ENCODE measurements at places on chromosomes 2 and 18.

GRCh38 chr2:127129937-127130336, 23.0 kb upstream of the BIN1 start:
- DNase-seq, result no peak

DNA sequence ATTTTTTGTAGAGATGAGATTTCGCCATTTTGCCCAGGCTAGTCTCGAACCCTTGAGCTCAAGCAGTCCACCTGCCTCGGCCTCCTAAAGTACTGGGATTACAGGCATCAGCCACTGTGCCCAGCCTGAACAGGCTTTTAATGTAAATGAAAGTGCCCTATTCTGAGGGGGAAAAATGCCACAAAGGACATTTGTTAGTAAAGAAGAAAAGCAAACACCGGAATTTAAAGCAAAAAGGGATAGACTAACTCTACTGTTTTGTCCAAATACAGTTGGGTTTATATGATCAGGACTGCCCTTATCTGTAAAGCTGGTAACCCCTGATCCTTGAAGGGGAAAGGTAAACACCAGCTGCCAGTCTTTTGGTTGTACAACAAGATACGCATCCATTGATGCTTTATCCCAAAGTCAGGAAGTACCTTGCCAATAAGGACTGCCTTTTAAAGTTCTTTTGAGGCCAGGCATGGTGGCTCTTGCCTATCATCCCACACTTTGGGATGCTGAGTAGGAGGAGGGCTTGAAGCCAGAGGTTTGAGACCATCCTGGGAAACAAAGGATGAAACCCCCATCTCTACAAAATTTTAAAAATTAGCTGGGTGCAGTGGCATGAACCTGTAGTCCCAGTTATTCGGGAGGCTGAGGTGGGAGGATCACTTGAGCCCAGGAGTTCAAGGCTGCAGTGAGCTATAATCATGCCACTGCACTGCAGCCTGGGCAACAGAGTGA, 13.1 kb downstream of the CLEC4F start:
- no peak for DNase-seq

GRCh38 chr18:61589053-61589723, 256.0 kb downstream of the CDH20 start:
- no peak for DNase-seq

- DNase-seq, result no peak
These were observed 25.0 kb downstream of the CYBRD1 start for GRCh38 chr2:171547256-171547655.

DNA sequence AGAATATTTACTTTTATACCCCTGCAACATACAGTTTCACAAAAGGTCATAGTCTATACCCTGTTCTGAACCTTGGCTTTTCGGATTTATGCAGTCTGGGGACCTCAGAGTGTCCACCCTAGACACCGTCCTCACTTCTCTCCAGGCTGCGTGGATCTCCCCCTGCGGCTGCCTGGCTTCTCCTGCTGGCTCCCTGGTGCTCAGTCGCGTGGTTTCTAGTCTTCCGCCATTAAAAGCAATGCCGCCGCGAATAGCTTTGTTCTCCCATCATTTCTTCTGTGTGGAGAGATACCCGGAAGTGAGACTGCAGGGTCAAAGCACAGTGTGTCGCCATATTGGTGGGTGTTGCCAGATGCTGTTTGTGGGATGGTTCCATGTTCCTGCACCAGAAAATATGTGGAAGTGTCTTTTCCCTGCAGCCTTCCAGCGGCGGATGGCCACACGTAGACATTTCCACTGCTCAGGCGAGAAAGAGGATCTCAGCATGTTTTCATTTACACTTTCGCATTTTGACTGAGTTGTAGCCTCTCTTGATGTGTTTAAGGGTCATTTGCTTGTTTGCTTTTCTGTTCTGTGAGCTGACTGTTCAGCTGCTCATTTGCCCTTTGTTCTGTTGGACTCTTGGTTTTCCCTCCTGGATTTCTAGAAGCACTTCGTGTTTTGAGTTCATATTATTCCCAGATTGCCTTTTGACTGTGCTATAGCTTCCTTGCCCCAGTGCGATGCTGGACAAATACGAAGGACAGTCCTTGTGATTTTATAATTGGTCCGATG, 22.9 kb upstream of the ASB1 start:
- DNase-seq, result no peak

DNA sequence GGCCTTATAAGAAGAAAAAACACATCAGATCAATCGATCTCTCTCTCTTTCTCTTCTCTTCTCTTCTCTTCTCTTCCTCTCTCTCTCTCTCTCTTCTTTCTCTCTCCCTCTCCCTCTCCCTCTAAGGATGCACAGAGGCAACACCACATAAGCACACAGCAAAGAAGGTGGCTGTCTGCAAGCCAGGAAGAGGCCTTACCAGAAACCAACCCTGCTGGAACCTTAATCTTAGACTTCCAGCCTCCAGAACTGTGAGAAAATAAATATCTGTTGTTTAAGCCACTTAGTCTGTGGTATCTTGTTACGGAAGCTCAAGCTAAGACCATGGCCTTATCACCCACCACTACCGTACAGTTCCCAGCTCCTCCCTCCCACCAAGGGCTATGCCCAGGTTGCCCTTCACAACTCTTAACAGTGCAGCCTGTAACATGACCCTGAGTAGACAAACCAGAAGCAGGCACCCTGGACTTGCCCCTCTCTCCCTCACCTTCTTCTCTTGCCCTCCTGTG, 25.2 kb upstream of the TMEM237 start:
- no peak for DNase-seq

DNA sequence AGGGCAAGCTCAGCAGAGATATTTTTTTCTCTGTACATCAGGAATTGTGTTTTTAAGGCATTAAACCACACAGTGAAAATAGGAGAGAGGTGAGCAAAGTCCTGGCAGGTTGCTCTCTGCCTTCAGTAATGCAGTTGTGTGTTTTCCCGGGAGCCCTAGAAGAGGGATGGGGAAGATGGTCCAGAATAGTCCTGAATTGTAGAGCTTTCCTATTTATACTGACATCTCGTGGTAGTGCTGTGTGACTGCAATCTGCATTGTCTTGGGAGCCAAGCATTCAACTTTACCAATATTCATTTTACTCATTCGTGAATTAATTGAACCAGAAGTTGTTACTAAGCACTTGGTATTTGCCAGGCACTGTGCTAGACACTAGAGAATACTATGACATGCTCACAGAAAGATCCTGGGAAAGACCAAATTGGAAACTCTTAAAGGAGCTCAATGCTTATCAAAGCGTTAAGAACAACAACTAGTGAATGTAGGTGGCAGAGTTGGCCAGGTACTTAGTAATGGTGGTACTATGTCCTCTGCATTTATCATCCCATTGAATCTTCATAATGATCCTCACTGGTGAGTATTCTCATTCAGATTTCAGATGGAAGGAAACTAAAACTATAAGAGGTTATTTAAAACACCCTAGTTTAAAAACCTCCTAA, 214.6 kb downstream of the TRIB2 start:
- DNase-seq, result no peak

- DNase-seq, result no peak
These were observed 42.0 kb downstream of the CROCC2 start for GRCh38 chr2:240948086-240948485.

GRCh38 chr2:219072741-219073250, 12.1 kb upstream of the IHH start:
- no peak for DNase-seq

DNA sequence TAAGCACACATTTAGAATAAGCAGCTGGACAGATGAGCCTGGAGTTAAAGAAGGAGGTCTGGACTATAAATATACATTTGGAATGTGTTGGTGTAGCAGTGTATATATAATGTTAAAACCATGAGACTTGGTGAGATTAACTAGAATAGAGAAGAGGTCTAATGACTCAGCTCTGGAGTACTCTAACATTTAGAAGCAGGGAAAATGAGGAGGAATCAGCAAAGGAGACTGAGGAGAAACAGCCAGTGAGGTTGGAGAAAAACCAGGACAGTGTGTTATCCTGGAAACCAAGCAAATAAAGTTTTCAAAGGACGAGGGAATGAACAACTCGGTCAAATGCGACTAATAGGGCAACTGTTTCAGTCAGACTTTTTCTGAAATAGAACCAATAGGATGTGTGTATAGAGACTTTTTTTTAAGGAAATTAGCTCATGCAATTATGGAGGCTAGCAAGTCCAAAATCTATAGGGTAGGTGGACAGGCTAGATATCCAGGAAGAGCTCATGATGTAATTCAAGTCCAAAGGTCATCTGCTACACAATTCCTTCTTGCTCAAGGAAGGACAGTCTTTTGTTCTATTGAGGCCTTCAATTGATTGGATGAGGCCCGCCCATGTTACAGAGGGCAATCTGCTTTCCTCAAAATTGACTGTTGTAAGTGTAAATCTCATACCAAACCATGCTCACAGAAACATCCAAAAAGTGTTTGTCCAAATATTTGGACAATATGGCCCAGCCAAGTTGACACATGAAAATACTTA, 10.8 kb upstream of the SESTD1 start:
- no peak for DNase-seq

- DNase-seq, result no peak
These were observed 248.0 kb downstream of the TMEM182 start for GRCh38 chr2:103009871-103010270.

DNA sequence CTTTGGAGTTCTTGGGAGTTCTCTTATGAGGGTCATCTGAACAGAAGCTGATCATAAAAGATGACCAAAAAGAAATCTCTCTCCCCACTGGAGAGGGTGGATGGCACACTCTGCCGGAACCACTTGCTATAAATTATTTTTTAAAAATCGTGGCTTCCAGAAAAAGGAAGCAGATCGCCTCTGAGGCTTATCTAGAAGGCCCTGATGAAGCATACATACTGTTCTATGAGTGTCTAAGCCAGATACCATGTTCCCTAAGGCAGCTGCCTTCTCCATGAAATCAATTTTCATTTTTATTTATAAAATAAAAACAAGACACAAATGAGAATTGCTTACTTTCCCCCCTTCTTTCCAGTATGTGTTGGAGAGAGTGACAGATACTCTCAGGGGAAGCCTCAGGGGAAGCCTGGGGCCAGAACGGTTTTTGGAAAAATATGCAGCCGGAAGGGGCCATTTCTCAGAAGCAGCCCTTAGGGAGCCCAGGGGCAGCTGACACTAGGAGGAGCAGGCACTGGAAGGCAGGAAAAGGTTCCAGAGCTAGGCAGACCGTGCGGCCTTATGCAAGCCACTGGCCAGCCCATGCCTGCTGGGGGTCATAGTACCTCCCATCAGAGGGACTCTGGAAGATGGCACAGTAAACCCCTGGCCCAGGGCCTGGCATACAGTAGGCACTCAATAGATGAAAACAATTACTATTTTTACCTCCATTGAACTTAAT, 130.6 kb downstream of the CABLES1 start:
- DNase-seq, result no peak

GRCh38 chr2:26691161-26691560, 1.4 kb upstream of the KCNK3 start:
- DNase-seq, result no peak

DNA sequence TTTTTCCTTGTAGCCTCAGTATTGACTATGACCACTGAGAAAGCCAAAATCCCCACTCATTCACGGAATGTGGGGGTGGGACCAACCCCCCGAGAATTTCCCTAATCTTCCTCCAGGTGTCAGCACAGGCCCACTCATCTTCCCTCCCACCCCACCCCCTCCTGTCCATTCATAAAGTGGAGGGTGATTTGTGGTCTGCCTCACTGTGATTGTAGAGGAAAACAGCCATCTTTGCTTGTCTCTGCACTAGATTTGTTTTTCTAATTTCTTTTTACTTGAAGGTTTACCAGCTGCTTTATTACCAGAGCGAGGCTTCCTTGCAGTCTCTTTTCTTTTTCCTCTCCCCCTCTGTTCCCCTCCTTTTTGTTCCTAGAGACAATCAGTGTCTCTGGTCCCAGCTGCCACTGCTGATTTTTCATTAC, 171.8 kb downstream of the ICOS start:
- no peak for DNase-seq

GRCh38 chr2:176115883-176116813, at the start of gene HOXD10:
Gene HOXD10 (plus strand): TSS chr2:176116778. CDS start chr2:176116834, 56 bp downstream.
- no peak for DNase-seq

- DNase-seq, result no peak
These were observed 70.6 kb downstream of the NRP2 start for GRCh38 chr2:205752924-205753323.

DNA sequence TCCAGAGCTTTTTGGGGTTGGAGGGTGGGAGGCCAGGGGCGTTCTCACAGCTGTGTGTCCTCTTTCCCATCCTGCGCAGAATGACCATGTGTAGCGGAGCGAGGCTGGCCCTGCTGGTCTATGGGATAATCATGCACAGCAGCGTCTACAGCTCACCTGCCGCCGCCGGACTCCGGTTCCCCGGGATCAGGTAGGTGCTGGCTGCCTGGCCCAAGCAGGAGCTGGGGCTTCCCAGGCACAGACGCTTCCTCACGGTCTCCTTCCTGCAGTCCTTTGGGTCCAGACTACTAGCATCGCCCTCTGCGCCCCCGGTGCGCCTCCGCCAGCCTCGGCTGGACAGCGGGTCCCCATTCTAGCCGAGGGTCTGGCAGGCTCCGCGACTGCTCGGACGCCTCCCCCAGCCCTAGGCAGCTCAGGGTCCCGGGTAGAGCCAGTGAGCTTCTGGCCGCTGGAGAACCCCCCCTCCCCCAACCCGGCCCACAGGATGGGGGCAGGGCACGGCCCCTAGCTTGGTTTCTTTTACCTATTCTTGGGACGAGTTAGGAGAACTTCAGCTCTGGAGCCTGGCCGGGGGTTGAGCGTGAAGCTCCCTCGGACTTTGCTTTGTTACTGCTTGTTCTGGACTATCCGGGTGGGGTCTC, 756 bp downstream of the ADCYAP1 start:
- DNase-seq, result no peak

GRCh38 chr2:124281541-124281940, 256.5 kb downstream of the CNTNAP5 start:
- no peak for DNase-seq

- no peak for DNase-seq
These were observed 31.5 kb upstream of the SLC4A10 start for GRCh38 chr2:161592713-161593112.

GRCh38 chr2:42474765-42475454, 18.9 kb downstream of the KCNG3 start:
- DNase-seq, result no peak

DNA sequence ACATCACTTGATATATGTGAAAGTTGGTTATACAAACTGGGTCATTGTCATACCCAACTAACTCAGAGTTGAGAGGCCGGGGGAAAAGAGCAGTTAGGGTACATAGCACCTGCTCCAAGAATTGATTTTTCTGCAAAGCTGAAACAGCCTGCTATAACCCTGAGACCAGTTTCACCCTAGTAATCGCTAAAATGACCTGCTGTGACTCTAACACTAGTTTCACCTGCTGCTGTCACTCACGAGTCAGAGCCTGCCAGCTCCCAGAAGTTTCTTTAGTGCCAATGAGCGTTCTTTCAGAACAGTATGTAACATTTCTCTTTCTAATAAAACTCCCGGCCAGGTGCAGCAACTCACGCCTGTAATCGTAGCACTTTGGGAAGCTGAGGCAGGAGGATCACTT, 28.0 kb downstream of the SRSF7 start:
- DNase-seq, result no peak

GRCh38 chr2:47561906-47562305, 158.9 kb downstream of the MSH2 start:
- DNase-seq, result no peak

DNA sequence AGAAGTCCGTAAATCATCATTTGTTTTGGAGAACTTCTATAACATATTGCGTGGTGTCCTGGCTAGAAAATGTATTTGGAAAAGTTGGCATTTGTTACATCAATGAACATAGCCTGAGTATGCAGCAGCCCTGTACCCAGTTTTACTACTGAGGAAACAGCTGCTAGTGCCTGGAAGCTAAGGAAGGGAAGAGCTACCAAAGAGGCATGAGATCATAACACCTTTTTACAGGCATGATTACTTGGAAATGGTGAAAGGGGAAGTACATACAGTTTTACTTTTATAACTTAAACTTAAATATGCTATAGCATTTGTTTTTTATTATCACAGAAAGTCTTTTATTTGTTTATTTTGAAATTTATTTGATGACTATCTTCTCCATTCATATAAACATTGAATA, 128.4 kb upstream of the MC4R start:
- no peak for DNase-seq

All from amygdala (tissue), 56 donors.